Right cardiac atrium (tissue), 5 donors: ENCODE measurements at places on chromosomes 1 and 21. TPM values are rescaled to one million over a fixed set of nuclear protein-coding genes. Genes with fewer than 3 reads are reported as not detected.

Gene INKA2
- 46.2 TPM for total RNA-seq

- DNase-seq = no peak
Observed at GRCh38 chr1:214665606-214666110, 62.7 kb downstream of the CENPF start.

- DNase-seq = no peak
Observed at GRCh38 chr1:11473491-11474034, 5.4 kb upstream of the DISP3 start.

Gene AHCTF1
- total RNA-seq = 20.2 TPM

Gene NBPF6
- total RNA-seq = not detected

DNA sequence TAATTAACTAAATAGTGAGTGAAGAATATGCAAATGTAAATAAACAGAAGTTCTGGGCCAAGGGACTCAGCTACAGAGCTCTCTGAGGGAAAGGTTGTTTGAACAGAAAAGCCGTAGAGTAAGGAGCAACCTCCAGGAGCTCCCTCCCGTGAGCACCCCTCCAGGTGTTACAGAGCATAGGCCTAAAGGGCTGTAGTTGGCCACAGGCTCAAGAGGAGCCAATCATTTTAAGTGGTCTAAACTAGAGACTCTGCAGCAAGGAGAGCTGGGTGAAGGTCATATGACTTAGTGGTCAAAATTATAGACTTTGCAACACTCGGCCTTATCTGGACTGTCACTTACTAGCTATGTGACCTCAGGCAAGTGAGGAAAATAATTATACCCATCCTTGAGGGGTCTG lies 19.1 kb upstream of the RXRG start:
- DNase-seq = no peak

DNA sequence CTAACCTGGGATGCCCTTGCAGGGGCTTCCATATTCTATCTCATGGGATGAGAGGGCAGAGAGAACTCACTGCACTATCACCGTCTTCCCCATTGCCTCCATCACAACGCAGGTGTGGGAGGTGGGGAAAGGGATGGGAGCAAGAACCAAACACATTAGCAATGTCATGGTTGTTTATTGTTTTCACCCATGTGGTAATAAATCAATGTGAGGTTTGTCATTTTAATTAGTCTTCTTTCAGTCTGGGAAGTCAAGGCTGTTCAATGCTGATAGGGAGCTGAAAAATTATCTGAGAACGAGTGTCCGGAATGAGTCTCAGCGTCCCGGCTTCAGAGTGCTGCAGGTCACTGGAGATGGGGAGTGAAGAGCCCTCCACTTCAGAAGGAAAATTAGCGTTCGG lies 268.5 kb downstream of the DUSP10 start:
- DNase-seq = no peak

DNA sequence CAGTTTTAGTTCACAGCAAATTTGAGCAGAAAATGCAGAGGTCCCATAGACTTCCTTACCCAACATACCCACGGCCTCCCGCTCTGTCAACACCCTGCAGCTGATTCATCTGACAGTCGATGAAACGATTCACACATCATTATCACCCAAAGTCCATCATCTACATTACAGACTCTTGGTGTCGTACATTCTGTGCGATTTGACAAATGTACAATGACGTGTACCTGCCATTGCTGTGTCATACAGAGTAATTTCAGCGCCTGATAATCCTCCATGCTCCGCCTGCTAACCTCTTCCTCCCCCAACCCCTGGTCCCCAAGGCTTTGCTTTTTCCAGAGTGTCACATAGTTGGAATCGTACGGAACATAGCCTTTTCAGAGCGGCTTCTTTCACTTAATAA lies 94.7 kb upstream of the SLC25A33 start:
- no peak for DNase-seq

GRCh38 chr1:158506369-158506987 lies 34.5 kb downstream of the OR10R2 start:
- DNase-seq = peak; percentile 61

- DNase-seq = no peak
Observed at GRCh38 chr1:41508290-41508689, 23.8 kb upstream of the EDN2 start.

DNA sequence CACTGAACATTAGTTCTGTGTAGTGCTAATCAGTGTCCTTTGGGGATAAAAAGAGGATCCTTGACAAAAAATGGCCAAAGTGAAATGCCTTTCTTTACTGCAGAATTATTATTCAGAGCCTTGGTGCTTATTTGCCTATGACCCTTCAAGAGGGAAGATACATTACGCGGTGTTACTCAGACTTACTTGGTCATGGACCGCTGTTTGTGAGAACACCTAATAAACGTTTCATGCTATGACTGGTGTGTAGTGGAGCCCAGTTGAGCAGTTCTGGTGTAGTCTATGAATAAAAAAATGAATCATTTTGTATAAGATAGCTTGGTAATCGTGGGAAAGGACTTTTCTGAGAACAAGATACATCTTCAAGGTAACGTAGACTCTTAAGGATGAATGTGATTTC lies 8.3 kb downstream of the NFYC start:
- no peak for DNase-seq

Gene PRKCZ
- total RNA-seq = 15.1 TPM

Gene LCE2B
- total RNA-seq = not detected

- no peak for DNase-seq
Observed at GRCh38 chr1:163813251-163813650, 491.5 kb downstream of the NUF2 start.

Gene NOS1AP
- total RNA-seq = 1.4 TPM

GRCh38 chr1:93779540-93780165 lies 98.0 kb upstream of the BCAR3 start:
- DNase-seq = no peak

GRCh38 chr1:27109103-27109822 lies 45.7 kb downstream of the SLC9A1 start:
- peak; percentile 51 for DNase-seq

GRCh38 chr21:16742131-16742641 lies 770.7 kb upstream of the CXADR start:
- peak; percentile 24 for DNase-seq

GRCh38 chr1:30887485-30888315 lies 20.9 kb downstream of the SDC3 start:
- DNase-seq = peak; percentile 25

Gene ZBTB8OS
- total RNA-seq = 31.6 TPM

DNA sequence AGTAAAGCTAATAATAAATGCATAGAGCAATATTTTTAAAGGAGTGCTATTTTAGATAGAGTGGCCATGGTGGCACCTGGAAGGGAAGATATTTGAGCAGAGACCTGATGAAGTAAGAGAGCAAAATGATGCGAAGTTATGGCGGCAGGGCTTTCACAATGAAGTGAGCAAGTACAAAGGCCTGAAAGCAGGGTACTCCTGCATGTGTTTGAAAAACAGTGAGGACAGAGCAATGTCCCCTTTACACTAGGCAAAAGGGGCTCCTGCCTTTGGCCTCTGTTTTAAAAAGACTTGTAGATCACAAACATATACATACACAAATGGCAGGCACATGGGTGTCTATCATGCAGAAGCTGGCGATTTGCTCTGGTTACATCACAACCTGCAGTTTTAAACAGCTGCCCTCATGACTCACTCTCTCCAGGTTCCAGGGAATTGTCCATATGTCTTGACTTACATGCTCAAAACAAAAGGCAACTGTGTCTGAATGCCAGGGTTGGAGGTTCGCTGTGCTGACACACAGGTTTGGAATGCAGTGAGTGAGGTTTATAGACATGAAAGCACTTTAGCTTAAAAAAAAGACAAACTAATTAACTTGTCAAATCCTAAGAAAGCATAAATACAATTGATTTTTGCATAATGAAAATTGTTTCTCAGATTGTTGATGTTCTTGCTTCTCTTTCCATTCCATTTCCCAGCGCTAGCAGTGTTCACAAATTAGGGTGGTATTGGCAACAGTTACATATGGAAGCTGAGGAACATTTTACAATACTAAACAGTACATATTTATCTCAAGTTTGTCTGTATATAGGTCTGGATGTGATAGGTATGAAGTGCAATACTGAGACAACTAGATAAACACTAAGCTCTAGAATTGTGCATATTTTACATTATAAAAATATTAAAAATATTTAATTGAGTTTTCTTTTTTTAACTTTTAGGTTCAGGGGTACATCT lies 313.9 kb downstream of the BARHL2 start:
- no peak for DNase-seq

- DNase-seq = no peak
Observed at GRCh38 chr21:41639766-41640165, 127.1 kb downstream of the RIPK4 start.

DNA sequence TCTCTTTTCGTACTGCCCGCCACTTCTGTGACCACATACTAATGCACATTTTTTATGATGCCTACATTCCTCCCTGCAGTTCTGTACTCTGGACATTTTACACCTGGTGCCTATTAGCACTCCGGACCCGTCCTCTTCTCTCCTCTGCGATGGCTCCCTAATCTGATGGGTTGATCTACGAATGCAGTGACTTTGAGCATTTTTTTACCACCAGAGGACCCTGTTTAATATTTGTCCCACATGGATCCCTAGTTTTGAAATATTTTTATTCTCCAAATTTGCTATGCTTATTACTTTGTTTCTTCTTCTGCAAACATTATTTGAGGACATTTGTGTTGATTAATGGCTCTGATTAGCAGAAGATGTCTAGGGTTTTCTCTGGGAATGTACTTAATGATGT lies 5.2 kb downstream of the PPFIA4 start:
- DNase-seq = no peak

DNA sequence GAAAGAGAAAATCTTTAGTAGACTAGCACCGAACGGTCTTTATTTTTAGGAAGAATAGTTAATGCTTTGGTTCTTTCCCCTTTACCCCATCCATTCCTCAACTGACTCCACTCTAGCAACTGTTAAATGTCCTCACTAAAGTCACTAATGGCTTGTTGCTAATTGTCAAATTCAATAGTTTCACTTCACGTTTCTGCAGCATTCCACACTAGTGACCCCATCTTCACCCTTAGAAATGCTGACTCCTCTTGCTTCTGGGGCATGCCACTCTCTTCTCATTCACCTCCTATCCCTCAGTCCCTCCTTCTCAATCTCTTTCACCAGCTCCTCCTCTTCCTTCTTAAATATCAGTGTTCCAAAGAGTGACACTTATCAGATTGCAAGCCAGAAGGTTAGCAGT lies 19.4 kb upstream of the CADM3 start:
- no peak for DNase-seq

Gene FMO4
- total RNA-seq = 4.6 TPM

- no peak for DNase-seq
Observed at GRCh38 chr1:16073490-16074119, at the start of gene FAM131C. FAM131C (minus strand) TSS chr1:16073651; CDS start chr1:16073442, 209 bp downstream.

DNA sequence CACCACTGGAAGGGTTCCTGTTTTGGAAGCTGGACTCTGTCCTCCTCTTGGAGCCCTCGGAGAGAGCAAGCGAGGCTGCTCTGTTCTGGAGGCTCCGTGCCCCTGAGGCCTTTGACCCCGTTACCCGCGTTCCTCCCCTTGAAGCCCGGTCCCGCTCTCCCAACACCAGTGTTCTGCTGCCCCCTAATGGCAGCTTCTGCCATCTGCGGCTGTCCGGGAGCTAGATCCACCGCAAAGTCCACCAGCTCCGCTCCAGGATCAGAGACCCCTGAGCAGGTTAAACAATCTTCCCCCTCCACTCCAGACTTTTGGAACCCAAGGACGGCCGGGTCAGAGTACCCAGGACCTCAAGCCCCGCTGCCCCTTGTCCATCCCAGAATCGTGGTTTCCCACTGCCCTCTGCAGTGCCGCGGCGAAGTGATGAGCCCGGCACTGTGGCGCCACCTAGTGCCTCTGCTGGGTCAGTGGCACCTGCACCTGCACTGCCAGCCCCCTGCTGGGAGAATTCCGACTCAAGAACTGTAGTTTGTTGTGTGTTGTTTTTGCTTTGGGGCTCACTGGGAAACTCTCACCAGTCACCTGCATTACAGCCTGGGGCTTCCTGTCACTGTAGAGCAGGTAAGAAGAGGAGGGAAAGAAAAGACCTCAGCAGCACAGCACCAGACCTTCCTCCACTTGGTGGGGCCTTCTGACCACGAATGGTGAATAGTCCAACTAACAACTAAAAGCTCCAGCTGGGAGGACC lies 63.5 kb upstream of the NFASC start:
- peak; percentile 90 for DNase-seq

DNA sequence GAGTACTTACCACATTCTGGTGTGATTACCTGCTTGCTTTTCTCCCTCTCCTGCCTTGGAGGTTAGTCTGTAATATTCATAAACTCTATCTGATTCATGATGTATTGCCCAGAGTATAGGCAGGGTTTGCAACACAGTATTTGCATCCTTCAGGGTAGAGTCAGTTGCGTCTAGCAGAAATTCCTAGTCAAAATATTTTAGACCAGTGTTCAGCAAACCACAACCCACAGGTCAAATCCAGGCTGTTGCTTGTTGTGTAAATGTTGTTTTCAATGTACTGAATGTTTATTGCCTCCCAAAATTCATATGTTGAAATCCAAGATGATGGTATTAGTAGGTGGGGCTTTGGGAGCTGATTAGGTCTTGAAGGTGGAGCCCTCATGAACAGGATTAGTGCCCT lies 82.9 kb downstream of the NGF start:
- no peak for DNase-seq

DNA sequence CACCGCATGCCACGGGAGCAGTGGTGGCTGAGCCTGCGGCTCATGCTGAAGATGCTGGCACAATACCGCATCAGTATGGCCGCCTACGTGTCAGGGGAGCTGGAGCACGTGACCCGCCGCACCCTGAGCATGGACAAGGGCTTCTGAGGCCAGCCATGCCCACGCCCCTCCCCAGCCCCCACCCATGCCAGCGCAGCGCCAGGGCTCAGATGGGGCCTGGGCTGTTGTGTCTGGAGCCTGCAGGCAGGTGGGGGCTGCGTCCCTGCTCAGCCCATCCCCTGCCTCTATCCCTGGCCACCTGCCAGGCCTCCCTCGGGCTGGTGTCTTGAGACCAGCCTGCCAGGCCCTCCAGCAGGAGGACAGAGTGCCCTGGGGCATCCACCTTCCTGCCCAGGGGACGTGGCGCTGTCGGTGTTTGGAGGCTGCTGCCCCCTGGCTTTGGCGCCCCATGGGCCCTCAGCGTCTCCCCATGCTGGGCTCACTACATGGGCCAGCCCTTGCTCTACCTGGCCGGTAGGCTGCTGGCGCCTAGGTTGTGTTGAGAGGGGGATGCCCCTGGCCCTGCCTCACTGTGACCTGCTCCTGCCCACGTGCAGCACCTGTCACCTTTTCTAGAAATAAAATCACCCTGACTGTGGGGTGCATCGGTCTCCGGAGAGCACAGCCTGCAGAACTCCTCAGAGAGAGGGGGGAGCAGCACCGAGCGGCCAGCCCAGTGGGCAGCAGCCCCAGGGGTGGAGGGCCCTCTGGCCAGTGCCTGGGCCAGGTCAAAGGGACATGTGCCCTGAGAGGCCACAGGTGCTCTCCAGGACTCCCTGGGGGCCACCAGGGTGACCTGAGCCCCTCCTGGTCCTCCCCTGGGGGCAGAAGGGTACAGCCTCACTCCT lies 12.2 kb downstream of the CFAP410 start:
- peak; percentile 65 for DNase-seq

DNA sequence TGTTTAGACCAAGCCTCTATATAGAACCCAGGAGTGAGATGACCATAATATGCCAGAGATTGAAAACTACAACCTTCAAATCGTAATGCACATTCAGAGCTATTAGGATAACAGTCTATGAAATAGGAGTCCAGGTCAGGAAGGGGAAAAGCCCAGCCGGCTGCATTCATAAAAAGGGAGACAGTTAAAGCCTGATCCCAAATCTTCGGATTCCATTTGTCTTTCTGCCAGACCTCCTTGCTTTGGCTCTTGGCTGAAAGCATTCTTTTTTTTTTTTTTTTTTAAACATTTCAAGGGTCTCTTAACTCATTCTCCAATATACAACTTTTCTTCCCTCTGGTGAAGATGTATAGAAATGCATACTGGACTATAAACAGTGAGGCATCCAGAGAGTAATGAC lies 81.1 kb downstream of the NTPCR start:
- no peak for DNase-seq

- no peak for DNase-seq
Observed at GRCh38 chr1:61337441-61337951, 255.1 kb downstream of the NFIA start.
